Hepatic stellate cell (primary cell): ENCODE measurements at places on chromosomes 16 and 17.

GRCh38 chr17:38731526-38732294 lies 1.6 kb downstream of the CISD3 start:
- DNase-seq = no peak

- no peak for DNase-seq
These were observed 89.0 kb upstream of the TOB1 start for GRCh38 chr17:50955160-50955559.

DNA sequence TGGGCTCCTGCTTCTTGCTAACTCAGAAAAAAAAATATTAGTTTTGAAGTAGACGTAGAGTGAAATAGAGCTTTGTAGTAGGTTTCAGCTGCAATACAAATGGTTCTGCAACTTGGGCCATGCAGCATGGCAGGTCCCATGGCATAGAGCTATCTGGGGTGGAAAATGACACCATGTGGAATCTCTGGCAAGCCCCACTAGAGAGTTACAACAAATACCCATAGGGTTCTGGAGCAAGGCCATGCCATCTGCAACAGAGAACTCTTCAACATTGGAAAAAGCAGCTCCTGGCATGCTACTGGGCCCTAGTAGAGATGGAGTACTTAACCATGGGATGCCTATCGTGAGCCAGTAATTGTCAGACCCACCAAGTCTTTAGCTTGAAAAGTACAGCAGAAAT lies 25.3 kb upstream of the RBBP6 start:
- no peak for DNase-seq

- DNase-seq = no peak
These were observed 767.6 kb upstream of the EEF2KMT start for GRCh38 chr16:5865236-5865635.

DNA sequence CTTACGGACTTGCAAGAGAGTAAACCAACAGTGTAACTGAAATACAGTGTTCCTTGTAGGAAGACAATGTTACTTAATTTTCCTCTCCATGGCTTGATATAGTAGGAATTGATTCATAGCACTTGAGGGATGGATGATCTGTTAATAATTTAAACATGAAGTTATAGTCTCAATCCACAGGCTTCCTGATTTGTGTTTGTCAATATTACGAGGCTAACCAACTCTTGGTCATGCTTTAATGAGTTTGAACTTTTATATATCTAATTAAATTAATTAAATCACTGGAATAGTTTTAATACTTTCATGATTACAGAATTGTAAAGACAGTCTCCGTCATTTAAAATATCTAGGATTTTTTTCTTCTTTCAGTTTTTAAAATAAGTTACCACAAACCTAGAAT lies 112.0 kb upstream of the HAS3 start:
- no peak for DNase-seq

DNA sequence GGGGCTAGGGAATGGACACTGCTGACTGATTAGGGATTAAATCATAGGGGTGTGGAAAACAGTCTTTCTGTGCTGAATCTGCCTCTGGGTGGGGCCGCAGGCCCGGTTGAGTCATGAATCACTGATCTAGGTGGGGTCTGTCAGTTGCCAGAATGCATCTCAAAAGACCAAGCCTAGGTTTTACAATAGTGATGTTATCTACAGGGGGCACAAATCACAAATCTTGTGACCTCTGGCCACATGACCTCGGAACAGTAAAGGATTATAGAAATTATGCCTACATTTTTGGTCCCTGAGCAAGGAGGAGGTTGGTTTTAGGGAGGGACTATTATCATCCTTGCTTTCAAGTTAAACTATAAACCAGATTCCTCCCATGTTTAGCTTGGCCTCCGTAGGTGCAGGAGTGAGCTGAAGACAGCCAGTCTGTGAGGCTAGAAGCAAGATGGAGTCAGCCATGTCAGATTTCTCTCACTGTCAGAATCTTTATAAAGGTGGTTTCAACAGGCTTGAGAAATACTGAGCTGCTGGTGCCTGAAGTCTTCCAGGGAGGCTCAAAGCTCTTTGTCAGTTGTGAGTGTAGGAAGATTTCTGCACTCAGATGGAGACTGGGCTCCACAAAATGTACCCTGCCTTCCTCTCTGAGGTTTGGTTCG lies 12.9 kb downstream of the GNGT2 start:
- no peak for DNase-seq

- no peak for DNase-seq
These were observed 26.4 kb upstream of the CACNG1 start for GRCh38 chr17:67017910-67018309.

DNA sequence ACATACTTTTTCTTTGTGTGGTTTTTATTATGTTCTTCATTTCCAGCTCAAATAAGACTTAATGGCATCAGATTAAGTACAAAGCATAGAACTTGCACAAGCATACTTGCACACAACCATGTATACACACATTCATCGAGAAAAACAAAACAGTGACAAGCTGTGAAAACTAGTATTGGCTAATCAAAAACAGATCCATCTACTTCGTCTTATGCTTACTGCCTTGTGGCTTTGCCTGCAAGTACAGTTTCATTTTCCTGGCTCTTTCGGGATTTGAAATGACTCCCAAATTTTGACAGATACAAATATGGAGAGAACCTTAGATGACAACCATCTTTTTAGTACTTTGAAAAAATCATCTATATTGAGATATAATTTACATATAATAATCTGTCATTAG lies 338.3 kb downstream of the BCAS3 start:
- DNase-seq = no peak
